ENCODE measurements at places on chromosomes 11 and 22.

DNA sequence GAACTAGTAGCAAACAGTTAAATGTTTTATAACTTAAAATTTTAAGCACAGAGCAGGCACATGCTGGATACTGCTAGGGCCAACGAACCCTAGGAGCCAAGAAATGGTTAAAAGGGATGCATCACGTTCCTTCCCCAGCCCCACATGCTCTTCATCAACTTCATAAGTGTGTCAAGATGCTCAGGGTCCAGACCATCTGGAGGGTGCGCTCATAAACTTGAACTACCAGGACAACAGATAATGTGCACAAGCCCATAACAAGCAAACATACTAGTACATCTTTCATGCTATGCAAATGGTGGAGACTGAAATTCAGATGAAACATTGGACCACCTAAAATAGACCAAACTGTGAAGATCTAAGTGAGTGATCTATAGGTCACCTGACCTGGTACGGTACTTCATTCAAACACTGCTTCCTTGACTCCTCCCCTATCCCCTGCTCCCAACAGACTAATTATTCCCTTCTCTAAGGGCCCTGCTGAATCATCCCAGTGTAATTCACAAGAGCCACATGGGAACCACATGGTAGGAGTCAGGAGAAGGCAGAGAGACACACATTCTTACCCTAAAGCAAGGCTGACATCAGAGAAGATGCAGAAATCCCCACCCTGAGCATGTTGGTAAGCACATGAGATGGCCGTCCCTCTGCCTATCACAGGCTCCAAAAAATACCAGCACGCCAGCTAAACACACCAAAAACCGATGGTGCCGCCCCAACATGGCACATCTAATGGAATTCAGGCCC, 83.9 kb downstream of the ETS1 start:
- DNase-seq = no peak

DNA sequence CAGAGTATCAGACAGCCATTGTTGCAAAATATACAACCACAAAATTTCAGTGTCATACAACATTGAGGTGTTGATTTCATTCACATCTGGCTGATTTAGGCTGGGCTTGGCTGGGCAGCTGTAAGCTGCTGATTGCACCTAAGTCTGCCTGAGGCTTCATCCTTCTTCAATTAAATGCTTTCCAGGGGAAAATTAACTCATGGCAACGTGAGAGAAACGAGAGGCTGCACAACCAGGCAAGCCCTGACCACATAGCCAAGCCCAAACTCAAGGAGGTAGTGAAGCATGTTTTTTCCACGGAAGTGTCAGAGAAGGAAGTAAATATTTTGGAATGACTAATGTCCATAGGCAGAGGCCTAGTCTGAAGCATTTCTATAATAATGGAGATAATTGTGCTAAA, 273.8 kb upstream of the ZC3H12C start:
- DNase-seq = no peak

DNA sequence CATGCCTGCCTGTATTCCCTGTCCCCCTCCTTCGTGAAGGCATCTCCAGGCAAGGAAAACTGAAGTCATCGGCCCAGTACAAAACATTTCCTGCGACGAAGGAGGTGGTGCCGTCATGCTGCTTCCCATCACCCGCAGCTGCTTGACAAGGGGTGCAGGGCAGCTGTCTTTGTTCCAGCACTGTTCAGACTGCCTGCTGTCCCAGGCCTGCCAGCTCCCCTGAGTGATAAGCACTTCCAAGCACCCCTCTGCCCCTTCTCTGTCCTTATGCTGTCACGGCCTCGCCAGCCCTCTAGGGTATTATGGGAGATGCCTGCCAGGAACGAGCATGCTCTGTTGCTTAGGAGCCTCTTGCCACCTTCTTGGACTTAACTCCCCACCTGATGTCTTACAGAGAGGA, 37.1 kb upstream of the BSX start:
- no peak for DNase-seq

GRCh38 chr11:87589082-87589481, 551.3 kb downstream of the TMEM135 start:
- no peak for DNase-seq

GRCh38 chr22:31091106-31091975, 10.2 kb downstream of the SMTN start:
- no peak for DNase-seq

DNA sequence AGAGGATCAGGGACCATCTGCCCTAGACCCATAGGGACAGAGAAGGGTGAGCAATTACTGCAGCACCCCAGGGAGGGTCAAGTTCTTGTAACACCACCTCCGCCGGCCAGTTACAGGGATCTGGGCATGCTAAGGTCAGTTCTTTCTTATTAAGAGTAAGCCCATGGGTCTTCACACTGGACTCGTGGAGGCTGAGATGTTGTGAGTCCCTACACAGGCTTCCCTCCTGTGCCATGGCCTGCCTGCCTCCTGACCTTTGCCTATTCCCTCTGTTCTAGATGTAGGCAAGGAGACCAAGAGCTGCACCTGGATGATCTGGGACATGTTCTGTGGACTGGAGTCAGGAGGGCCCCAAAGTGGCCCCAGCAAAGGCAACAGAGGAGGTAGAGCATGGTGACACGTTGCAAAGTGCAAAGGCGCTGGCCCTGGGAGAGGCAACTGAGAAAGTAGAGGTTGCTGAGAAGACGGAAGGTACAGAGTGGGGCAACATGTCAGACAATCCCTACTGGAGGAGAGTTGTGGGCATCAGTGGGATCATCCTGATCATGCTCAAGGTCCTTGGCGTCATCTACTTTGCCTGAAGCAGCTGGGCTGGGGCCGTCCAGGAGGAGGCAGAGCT, 16.3 kb upstream of the GNAZ start:
- no peak for DNase-seq

- no peak for DNase-seq
Observed at GRCh38 chr11:95045812-95046211, 3.4 kb upstream of the KDM4F start.

GRCh38 chr22:25130462-25130861, 69.2 kb upstream of the CRYBB3 start:
- peak; percentile 53 for DNase-seq

- no peak for DNase-seq
Observed at GRCh38 chr11:44629732-44630345, 64.4 kb downstream of the CD82 start.

DNA sequence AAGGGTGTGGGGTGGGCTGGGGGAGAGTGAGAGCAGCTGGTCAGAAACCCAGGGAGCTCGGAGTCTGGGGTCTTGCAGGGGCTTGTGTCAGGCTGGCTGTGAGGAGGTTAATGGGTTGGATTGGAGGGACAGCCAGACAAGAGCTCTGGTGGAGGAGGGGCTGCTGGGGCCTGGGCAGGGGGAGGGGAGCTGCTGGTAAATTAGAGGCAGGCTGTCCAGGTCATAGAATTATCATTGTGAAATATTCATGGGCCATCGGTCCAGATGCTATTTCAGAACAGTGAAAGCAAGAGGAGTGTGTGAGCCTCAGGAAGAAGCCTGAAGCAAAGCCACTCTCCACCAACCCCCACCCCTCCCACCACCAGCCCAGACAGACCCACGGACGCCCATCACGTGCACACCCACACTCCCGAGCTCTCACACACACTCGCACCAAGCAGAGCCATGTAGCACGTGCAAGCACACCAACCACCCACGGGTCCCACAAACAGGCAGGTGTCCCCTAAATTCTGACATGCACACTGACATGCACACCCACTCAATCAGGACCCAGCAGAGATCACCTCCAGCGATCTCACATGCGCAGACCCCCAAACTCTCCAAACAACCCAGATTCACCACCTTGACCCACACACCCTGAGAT, 18.8 kb downstream of the RTN4RL2 start:
- DNase-seq = no peak

GRCh38 chr22:41231369-41231768, 9.4 kb downstream of the CHADL start:
- DNase-seq = no peak

DNA sequence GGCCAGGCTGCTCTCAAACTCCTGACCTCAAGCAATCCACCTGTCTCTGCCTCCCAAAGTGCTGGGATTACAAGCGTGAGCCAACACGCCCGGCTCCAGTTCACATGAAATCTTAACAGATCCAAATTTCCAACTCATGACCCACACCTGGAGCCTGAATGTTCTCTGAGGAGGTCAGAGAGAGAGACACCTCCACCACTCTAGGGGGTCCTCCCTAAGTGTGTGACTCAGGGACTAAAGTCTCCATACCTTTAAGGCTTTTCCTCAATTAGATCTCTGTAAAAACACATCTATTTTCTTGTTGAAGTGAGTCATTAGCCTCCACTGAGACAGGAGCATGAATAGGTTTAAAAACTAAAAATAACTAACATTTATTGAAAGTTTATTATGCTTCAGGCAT, 376.4 kb downstream of the CADM1 start:
- no peak for DNase-seq

- DNase-seq = no peak
Observed at GRCh38 chr11:101030015-101030414, 99.6 kb downstream of the PGR start.

GRCh38 chr11:103779054-103779453, 257.4 kb upstream of the DDI1 start:
- no peak for DNase-seq

- no peak for DNase-seq
Observed at GRCh38 chr11:131809203-131809918, 438.9 kb downstream of the NTM start.

- no peak for DNase-seq
Observed at GRCh38 chr11:58980159-58980843, 41.0 kb downstream of the GLYATL1 start.

DNA sequence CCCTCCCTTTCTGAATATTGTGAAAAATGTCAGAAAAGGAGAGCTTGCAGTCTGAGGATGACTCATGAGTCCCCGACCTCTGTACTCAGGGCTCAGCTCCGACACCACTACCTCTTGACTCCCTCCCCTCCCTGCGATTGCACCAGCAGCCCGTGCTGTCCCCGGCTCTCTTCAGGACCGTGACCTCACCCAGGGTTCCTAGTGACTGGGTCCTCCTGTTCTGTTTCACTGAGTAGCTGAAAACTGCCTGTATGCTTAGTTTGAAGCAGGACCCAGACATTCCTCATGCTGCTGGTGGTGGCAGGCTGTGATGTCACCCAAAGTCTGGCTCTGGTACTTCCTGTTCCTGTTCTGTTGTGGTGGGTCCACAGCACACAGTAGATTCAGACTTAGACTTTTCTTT, 11.7 kb downstream of the PHRF1 start:
- DNase-seq = no peak

DNA sequence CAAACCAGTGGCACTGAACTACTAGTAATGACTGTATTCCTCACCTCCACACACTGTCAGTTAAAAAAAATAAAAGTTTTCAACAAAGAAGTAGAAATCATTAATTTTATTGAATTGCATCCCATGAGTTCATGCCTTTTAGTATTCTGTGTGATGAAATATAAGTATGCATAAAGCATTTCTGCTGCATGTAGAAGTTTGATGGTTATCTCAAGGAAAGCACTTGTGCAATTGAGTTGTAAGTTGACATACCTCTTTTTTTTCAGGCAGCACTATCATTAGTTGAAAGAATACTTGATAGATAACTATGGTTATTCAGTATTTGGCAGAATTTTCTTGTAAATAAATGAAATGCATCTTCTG, 104.4 kb downstream of the STIM1 start:
- no peak for DNase-seq

- no peak for DNase-seq
Observed at GRCh38 chr22:31020334-31020733, 51.3 kb downstream of the TUG1 start.

DNA sequence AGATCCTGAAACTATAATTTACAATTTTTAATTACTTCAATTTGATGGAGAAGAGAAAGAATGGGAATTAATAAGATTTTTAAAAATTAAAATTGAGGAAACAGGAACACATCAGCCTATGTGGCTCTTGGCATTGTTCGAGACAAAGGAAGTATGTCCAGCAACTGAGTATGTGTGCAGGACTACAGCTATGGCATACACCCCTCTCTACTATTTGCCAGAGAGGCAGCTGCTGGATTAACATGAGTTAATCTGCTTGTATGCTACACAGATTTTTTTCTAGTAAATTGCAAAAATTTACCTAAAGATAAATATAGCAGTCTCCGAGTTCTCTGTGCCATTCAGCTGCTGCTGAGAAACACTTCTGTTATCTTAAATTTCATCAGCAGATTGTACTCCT, 70.6 kb downstream of the PHF21A start:
- DNase-seq = no peak

- no peak for DNase-seq
Observed at GRCh38 chr11:69291459-69292110, 2.4 kb upstream of the MYEOV start.

DNA sequence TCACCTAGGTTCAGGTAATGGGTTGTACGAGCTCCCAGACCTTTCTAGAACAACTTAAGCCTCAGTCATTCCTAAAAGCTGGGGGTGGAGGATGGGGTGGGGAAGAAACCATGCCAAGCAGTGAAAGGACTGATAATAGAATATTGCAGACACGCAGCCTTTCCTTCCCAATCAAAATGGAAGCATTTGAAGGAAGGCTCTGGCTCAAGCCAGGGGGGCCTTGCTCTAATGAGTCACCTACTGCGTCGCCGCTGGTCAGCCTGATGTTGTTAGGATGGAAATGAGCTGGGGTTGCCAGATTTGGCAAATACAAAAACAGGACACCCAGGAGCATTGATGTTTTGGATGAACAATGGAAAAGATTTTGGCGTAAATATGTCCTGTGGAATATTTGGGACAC, 6.2 kb downstream of the SYT12 start:
- no peak for DNase-seq

DNA sequence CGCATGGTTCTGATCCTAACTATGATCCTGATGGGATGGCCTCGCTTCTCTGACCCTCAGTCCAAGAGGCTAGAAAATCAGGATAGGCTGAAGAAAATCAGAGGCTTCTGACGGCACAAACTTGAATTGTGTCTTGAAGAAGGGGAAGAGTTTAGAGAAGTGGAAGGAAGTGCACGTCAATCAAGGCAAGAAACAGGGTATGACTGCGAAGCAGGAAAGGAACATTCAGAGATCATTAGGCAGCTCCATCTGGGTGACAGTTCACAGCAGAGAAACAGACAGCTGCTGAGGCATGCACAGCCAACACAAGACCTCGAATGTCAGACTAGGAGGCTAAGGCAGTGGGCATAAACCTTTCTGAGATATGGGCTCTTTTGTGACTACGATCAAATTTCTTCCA, 29.3 kb downstream of the CLPB start:
- DNase-seq = no peak

GRCh38 chr11:69984457-69985261, 93.5 kb upstream of the ANO1 start:
- no peak for DNase-seq

DNA sequence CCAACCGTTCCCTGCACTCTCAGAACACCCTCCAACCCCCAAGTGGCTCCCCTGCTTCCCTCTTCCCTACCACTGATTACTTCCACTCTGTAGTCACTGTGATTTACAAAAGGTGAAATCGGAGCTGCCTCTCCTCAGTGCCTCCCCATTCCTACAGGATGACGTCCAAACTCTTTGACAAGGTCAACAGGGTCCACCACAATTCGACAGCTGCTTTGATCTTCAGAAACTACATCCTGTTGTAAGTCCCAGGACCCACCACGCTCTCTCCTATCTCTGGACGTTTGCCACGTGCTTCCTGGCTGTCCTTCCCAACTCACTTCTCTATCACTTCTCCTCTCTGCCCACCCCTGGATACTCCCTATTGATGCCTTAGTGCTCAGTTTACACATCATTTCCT, 85.0 kb upstream of the EIF3D start:
- DNase-seq = no peak

All from caudate nucleus (tissue), 63 donors.